Motor neuron (in vitro differentiated cells): ENCODE measurements at places on chromosomes 7 and 10.

DNA sequence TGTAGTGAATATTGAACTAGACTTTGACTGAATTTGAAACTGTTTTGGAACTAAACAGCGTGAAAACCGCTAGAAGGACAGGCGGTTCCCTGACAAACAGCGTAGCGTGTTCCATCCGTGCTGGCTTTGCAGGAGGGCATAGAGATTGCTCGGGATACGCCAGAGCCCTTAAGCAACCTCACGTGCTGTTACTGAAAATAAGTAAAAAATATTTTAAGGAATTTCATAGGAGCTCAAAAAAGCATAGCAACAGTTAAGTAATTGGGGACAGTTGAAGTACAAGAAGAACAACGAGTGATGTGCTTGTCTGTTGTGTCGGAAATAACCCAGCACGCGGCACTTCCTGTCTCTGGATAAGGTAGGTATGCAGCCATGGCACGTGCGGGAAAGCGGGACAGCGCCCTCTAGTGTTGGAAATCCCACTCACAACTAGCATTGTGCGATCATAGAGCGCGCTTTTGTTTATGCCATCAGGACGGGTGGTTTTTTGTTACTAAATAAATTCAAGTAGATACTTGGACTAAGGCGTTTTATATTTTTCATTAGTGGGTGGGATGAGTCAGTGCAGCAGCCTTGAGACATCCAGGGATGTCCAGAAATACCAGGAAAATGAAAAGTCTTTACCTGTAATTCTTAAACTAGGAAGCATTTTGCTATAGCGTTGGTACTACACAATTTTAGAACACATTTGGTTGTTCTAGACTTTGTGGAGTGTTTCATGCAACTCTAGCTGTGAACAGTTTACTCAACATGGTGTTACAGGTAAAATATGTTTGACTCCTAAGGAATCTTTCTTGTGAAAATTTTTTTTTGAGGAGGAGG, 50.4 kb downstream of the DNAJB6 start:
- ATAC-seq = peak; percentile 44

GRCh38 chr7:116630357-116630756, 41.6 kb upstream of the MET start:
- no peak for ATAC-seq

- ATAC-seq = no peak
These were observed 40.2 kb downstream of the CUL1 start for GRCh38 chr7:148738737-148739535.

- no peak for ATAC-seq
These were observed 299.0 kb downstream of the RPS24 start for GRCh38 chr10:78332657-78333056.

DNA sequence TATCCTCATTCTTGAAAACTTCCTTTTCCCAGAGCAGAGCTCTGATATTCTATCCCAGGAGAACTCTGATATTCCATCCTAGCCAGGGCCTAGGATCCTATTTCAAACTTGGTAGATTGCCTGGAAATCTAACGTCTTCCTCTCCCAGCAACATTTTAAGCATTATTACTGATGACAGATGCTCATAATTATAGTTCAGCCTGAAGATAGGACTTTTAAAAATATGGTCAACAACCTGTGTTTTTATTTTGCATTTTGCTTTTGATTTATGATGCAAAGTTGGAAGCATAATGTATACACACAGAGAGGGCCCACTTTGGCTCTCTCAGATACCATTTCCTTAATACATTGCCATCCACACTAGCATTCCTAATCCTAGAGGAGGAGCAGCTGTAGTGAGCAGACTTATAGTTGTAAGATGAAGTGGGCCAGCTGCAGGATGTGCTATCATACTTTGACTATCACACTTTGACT, 457.4 kb upstream of the TPK1 start:
- no peak for ATAC-seq

GRCh38 chr7:139861803-139862202, 32.7 kb downstream of the TBXAS1 start:
- no peak for ATAC-seq

- ATAC-seq = no peak
These were observed 27.0 kb downstream of the JMJD1C start for GRCh38 chr10:63438506-63439498.

DNA sequence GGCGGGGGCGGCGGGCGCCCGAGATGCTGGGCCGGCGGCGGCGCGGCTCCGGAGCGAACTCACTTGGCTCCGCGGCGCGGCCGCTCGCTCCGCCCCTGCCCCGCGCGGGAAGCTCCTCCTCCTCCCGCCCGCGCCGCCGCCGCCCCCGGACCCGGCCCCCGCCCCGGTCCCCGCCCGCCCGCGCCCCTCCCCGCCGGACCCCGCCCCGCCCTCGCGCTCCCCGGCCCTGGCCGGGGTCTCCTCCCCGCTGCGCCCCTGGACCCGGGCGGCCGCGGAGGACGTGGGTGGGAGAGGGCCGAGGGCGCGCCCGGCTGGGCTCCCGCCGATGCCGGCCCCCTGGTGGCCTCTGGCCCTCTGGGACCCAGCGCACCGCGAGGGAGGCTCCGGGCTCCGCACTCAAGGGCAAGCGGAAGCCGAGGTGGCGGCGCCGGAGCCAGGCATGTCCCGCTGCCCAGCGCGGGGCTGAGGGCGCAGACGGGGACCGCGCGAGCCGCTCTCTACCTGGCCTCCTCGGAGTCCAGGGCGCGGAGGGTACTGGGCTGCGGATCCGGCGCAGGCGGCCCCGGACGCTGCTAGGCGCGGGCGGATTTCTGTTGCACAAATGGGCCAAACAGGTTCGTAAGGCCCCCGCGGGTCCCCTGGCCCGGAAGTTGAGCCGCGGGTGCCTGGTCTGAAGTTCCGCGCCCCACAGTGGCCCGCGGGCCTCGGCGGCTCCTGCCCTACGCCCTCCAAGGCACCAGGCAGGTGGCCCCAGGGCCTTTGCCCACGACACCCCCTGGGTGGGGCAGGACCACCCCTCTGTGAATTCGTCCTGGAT, at the start of gene TCERG1L:
Gene TCERG1L (minus strand): TSS at position 61 of the 817 bp plus-strand sequence. CDS start 86 bp downstream, outside the sequence.
- no peak for ATAC-seq

- ATAC-seq = peak; percentile 88
These were observed 41.1 kb upstream of the DLG5 start for GRCh38 chr10:77967611-77968022.

DNA sequence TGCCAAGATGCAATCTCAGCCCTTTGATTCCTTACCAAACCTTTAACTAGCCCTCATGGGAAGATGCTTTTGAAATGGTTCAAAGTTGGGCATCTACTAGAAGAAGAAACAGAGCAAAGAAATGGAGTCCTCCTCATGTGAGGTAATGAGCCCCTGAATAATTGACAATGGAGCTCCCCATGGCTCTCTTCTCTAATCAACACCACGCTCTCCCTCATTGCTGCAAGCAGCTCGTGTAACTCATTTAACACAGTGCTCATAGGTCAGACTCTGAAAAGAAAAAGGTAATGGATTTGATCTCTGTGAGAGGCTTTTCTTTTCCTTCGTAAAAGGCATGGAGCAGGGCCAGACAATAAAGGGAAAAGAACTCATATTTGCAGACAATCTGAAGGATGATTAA, 312.8 kb downstream of the PHTF2 start:
- ATAC-seq = peak; percentile 39

DNA sequence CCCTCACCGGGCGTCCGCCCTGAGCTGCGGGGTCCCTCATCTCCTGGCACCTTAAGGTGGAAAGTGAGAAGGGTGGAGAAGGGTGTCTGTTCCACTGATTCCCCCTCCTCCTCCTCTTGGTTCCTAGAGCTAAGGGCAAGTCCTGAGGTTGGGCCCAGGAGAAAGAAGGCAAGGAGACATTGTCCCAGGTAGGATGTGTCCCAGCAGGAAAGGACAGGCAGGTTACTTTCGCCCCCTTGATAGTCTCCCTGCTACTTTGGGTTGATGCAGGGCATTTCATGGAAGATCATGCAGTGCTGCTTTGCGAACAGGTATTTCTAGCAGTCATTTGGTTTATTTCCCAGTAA, 582 bp downstream of the STEAP2 start:
- no peak for ATAC-seq

GRCh38 chr10:22258471-22258870, 40.7 kb upstream of the EBLN1 start:
- ATAC-seq = no peak

DNA sequence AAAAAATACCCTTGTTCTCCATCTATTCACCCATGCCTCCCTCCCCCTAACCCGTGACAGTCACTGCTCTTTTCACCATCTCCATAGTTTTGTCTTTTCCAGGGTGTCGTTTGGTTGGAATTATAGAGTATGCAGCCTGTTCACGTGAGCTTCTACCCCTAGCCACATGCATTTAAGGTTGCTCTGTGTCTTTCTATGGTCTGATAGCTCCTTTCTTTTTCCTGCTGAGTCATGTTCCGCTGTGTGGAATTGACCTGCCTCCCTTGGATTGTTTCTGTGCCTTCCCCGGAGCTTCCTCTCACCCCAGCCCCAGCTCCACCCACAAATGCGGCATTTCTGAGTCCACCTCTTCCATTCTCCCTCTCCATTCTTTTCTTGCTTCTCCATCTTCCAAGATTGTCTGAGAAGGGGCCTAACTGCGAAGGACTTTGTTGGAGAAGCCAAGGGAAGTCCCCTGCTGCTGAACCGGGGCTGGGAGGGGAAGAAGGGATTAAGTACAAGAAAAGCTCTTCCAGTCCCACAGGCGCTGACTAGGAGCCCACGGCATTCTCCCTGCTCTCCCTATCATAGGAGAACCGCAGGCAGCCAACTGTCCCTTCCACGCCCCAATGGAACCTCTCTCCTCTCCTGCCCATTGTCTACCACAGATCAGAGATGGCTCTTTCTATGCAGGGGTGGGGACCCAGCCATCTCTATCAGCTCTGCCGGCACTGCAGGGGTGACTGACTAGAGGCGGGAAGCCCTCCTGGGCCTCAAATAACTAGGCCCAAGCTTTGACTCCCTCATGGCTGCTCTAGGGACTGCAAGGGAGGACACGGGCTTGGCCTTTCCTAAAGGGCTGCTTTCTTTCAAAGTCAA, 87.5 kb upstream of the ANLN start:
- no peak for ATAC-seq

GRCh38 chr10:27671821-27672220, 73.8 kb downstream of the MKX start:
- no peak for ATAC-seq

DNA sequence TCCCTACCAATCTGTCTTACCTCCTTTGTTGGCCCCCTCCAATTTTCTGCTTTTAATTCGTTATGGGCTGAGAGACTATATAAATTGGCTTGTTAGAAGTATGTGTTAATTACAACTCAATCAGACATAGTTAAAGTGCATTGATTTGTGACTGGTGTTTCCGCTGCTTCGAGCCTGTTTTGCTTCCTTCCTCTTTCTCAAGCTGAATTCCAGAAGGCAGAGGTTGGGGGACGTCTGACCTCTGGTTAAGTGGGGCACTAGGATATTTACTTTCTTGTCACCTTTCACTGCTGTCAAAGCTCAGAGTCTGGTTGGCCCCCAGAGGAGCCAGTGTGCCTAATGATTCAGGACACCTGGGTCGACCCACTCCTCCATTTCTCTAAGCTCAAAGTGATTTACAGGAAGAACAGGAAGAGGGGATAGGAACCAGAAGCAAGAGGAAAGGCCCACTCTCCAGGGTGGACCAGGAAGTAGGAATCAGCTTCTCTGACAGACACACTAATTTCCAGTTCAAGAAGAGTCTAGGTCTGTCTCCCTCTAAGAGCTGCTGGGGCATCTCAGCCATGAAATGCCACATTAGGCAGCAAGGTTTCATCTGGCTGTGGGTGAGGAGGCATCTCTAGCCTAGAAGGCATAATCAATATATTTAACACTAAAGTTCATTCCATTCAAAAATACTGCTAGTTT, 397.2 kb upstream of the NPVF start:
- no peak for ATAC-seq

GRCh38 chr7:92131764-92132330, 2.4 kb downstream of the CYP51A1 start:
- ATAC-seq = no peak

DNA sequence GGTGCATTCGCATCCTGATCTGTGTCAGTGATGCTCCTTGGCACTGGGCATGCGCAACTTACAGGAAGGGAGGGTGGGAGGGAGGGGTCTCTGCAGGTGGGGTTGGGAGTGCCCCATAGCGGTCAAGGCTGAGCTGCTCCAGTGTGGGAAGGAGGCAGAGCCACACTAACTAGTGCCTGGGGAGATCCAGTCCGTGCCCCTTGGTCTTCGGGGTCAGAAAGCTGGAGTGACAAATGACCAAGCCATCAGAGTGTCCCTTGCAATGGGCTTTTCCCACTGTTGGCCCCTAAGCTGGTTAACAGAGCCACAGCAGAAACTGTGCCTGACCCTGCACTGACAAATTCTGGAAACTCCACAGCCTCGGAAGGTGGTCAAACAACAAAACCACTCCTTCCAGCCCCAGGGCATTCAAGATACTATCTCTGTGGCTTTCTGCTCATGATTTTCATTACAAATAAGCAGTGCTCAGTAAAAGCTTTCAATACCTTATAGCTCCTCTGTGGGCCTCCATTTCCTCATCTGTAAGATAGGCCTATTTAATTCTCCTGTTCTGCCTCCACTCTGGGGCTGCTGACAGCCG, 138.1 kb upstream of the UNC5B start:
- ATAC-seq = no peak

GRCh38 chr7:124032369-124033094, at the start of gene TMEM229A:
Gene TMEM229A, minus strand, starts transcription at chr7:124033067. Its CDS starts 64 bp downstream, at chr7:124033003.
- ATAC-seq = peak; percentile 82

DNA sequence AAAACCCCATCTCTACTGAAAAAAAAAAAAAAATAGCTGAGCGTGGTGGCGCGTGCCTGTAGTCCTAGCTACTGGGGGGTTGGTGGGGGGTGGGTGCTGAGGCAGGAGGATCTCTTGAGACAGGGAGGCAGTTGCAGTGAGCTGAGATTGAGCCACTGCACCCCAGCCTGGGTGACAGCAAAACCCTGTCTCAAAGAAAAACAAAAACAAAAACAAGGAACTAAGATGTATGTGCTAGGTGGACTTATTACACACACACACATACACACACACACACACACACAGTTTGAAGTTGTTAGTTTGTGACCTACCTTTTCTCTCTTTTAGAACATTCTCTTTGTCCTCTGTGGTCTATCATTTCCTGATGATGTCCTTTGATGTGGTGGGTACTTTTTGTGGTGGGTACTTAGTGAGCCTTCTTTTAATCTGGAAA, 53.5 kb downstream of the EXOC6 start:
- ATAC-seq = no peak

- no peak for ATAC-seq
These were observed 46.4 kb upstream of the LEP start for GRCh38 chr7:128194533-128195282.

- no peak for ATAC-seq
These were observed 61.4 kb downstream of the FRMPD2 start for GRCh38 chr10:48213047-48213446.

GRCh38 chr10:12420530-12421120, 71.3 kb downstream of the CAMK1D start:
- ATAC-seq = no peak

- ATAC-seq = no peak
These were observed 876 bp upstream of the PIK3AP1 start for GRCh38 chr10:96721207-96721572.

DNA sequence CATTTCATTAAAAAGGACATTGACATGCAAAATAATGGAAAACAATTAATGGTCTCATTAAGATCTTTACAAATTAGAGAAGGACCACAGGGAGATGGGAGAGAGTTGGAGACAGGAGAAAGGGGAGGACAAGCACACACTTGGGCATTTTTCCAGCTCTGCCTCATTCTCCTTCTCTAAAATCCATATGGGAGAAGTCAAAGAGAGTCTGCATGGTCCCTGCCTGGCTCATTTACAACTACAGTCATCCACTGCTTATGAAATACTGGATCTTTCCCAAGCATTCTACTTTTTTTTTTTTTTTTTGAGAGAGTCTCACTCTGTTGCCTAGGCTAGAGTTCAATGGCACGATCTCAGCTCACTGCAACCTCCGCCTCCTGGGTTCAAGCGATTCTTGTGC, 518.9 kb upstream of the CELF2 start:
- no peak for ATAC-seq

- no peak for ATAC-seq
These were observed 3.3 kb downstream of the TSGA13 start for GRCh38 chr7:130683026-130683425.
